Lung microvascular endothelial cell (primary cell): ENCODE measurements at places on chromosomes 4 and X.

DNA sequence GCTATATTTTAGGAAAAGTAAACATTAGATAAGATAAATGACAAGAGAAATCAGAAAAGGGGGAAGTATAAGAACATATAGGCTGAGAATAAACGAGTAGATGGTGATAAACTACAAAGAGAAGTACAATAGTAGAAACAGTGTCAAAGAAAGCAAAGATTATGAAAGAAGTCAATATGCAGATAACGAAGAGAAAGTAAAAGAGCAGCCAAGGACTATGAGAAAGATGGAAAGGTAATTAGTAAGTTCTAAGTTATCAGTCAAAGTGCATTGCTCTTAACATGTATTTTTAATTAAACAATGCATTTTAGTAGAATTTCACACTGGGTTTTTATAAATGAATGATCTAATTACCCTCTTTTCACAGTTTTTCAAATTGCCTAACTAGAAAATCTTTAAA lies 1801.3 kb upstream of the PCDH10 start:
- DNase-seq = no peak

DNA sequence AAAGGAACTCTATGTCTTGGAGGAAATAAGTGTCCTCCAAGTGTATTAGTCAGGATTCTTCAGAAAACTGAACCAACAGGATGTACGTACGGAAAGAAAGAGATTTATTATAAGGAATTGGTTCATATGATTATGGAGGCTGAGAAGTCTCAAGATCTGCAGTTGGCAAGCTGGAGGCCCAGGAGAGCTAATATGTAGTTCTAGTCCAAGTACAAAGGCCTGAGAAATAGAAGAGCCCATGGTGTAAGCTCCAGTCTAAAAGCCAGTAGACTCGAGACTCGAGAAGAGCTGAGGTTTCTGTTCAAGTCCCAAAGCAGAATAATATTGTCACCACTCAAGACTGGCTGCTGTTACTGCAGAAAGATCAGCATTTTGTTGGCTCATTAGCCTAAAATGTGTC lies 65.3 kb upstream of the EFNB1 start:
- no peak for DNase-seq

- no peak for DNase-seq
Measured at GRCh38 chrX:15723887-15724517, 14.1 kb upstream of the CA5B start.

DNA sequence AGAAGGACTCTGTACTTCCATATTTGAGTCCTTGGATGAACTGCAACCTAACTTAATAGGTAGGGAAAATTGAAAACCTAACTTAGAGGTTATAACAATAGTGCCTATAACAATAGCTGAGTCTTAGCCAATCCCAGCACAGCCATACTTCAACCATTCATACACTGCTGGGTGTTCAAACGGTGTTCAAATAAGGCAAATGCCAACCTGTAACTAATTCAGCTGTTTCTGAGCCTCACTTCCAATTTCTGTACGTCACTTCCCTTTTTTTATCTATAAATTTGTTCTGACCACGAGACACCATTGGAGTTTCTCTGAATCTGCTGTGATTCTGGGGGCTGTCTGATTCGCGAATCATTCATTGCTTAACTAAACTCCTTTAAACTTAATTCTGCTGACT lies 9.6 kb upstream of the GRSF1 start:
- no peak for DNase-seq

GRCh38 chr4:108224611-108225053 lies 55.9 kb upstream of the LEF1 start:
- DNase-seq = no peak

DNA sequence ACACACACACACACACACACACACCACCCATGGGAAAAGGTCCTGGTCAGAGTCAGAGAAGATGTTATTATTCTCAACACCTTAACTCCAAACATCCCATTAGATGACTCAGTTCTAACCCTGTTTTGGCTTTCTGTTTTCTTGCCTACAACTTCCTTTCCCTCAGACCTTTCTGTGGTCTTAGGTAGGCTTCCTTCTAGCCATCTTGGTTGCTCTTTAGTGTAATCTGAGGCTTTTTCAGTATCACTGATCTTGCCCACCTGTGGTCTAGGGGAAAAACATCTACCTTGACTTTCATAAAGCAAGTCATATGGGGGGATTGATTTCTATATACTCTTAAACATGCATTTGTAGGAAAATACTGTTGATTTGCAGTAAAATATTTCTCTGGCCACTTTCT lies 56.9 kb downstream of the ATG4A start:
- no peak for DNase-seq

GRCh38 chrX:138996268-138996667 lies 284.8 kb upstream of the FGF13 start:
- DNase-seq = no peak

DNA sequence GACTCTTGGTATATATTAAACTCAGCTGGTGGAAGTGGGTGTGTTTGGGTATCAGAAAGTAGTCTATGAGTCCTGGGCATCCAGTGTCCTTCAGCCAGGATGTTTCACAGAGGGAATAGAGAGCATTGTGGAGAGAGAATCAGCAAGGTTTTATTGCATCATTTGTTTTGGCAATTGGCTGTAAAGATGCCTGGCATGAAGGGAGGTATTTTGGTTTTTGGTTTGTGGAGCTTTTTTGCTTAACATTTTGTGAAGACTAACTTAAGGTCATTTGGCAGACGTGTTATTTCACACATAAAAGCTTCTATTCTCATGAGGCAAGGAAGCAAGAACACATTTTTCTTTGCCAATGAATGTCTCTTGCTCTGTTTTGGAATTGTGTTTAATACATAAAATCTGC lies 71.1 kb downstream of the DCLK2 start:
- DNase-seq = peak; percentile 14

DNA sequence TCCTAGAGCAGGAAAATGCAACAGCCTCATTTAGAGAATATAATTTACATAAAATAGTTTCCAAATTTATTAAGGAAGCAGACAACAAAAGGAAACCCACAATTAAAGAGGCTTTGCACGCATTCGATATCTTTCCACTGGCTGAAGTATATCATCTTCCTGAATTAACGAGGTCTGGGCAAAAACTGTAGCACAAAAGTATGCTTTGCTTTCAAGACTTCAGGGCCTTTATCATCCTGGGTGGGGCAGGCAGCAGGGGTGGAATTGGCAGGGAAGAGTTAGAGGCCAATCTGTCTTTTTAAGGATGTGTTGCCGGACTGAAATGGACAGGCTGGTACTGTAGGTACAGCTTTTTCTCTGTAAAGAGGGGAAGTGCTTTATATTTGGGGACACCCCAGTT lies 17.0 kb upstream of the STX18 start:
- no peak for DNase-seq

GRCh38 chr4:182010876-182011275 lies 232.3 kb upstream of the TENM3 start:
- no peak for DNase-seq

DNA sequence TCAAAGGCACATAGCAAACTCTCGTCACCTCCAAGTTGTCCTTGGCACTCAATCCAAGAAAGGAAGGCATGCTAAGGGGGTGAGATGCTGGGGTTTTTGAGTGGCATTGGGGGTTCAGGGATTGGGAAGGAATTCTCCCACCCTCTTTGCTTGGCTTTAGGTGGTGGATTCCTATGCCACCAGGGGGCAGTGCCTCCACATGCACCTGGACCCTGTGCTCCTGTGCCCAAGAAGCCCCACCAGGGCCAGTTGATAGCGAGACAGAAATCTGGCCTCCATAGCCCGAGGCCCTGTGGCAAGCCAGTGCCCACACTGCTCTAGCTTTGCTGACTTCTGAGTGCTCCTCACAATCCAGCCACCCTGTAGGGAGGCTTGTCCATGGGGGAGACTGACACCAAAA lies 2.0 kb upstream of the FATE1 start:
- DNase-seq = peak; percentile 51

DNA sequence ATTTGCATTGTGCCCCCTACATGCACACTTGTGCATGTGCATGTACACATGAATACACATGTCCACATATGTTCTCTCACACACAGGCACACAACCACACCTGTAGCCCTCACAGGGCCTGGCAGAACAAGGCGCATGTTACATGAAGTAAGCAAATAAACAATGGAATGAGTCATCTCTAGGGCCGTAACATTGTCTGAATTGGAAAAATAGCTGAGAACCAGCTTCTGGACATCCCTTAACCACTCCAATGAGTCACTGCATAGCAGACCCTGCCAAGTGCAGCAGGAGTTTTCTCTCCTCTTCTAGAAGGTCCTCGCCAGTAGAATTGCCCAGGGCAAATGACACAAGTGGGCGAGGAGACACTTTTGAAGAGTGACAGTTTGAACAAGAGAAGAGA lies 66.1 kb downstream of the MAGEA10 start:
- DNase-seq = peak; percentile 33

DNA sequence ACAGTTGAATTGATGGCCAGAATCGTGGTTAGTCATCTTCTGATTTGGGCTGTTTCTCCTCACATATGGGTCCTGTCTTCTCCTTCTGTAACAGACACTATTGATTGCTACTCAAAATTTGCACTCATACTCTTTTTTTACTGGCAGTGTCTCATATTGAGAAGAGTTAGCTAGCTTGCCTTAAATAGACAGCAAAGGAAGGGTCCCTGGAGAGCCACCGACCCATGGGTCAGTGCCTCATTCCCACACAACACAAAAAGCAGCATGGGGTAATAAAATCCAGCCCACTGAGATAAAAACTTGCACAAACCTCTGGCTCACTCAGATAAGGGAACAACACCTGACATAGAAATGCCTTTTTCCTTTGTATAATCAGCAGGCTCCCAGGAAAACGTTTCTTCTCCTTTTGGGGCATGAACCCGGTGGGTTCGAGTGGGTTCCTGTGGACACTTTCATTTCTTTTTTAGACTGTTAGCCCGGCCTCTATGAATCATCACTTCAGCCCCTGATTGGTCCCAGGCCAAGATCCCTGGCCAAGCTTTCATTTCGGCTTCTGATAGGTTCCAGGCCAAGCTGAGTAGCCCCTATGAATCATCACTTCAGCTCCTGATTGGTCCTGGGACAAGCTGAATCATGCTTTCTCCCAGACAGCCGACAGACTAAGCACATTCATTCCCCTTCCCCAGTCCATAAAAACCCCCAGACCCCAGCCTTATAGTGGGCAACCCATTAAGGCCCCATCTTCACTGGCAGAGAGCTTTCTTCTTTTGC lies 408.1 kb downstream of the DCAF12L2 start:
- no peak for DNase-seq

DNA sequence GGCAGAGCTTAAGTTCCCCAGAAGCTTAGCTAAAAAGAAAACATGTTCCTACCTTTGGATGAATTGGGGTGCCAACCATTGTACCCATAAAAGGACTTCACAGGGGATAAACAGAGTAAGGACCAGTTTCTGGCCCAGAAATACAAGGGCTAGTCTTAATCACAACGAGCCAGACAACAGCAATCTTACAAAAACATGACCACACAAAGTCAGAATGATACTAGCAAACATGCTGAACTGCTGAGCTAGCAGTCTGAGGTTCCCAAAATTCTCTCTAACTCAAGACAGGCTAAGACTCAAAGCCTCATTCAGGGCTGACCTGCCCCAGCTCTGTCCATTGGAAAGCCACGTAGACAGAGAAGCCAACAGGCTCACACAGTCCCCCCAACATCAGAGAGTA lies 40.3 kb downstream of the ATP11C start:
- no peak for DNase-seq

- no peak for DNase-seq
Measured at GRCh38 chrX:154094833-154095232, 2.7 kb downstream of the MECP2 start.

- DNase-seq = no peak
Measured at GRCh38 chr4:88802585-88803286, 105.1 kb upstream of the NAP1L5 start.

DNA sequence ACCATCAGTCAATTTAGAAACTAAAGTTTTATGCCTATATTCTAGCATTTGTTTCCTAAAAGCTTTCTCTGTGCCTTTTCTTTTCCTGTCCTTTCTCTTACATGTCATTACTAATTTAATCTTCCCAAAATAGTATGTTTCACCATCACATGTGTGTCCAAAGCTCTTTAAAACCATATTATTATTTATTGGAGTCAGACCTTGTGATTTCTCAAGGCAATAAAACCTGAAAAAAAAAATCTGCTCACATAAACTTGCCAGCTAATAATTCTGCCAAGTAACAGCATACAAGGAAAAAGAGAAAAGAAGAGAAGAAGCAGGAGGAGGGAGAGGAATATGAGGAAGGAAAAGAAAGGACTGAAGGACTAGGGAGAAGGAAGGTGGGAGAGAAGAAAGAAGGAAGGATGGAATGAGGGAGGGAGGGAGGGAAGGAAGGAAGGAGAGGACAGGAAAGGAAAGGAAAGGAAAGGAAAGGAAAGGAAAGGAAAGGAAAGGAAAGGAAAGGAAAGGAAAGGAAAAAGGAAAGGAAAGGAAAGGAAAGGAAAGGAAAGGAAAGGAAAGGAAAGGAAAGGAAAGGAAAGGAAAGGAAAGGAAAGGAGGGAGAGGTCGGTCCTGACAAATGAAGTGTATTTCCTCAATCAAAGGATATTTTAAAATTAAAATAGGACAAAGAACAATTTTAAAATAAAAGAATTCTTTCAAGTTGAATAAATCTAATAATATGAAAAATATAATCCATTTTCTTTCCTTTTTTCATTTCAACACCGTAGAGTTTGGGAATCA lies 57.4 kb downstream of the ANTXR2 start:
- no peak for DNase-seq

- DNase-seq = no peak
Measured at GRCh38 chr4:119589165-119589564, 39.4 kb downstream of the PDE5A start.

GRCh38 chr4:11483046-11483445 lies 54.4 kb upstream of the HS3ST1 start:
- no peak for DNase-seq

DNA sequence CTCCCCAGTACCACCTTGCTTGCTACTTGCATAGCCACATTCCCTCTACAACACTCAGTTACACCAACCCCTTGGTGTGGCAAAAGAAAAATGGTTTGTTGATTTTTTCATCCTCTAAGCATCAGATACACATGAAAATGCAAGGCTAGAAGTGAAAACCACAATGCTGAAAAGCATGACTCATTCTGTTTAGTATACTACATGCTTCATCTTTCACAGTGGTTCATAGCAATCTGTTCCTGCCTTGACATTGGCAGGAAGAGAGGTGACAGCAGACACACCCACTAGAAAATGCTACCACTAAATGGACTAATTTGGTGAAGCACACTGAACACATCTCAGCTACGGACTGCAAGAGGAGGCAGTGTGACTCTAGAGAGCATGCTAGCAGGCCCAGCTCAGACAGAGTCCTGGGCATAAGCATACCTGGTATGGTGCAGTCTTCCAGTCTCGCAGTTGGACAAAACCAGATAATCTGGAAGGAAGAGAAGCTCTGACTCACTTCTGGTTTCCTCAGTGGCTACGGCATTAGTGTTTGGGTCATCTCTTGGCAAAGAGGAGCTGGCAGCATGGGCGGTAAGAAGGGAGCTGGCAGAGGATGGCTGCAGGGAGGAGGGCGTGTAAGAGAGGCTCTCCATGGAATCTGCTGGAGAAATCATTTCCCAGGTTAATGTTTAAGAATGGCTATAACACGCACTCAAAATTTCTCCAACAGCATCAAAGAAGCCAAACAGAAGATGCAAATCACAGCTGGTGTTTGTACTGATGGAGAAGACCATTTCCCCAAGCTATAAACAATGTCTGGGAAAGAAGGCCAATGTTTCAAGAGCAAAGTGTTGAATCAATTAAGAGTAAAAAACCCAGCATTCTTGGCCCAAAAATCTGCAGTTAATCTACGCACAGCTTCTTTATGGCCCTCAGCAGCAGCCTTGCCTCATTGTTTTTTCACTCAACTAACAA lies 37.8 kb downstream of the GAB3 start:
- DNase-seq = peak; percentile 33
